NCI-H774 (cell line): ENCODE measurements at places on chromosomes 7 and 10.

DNA sequence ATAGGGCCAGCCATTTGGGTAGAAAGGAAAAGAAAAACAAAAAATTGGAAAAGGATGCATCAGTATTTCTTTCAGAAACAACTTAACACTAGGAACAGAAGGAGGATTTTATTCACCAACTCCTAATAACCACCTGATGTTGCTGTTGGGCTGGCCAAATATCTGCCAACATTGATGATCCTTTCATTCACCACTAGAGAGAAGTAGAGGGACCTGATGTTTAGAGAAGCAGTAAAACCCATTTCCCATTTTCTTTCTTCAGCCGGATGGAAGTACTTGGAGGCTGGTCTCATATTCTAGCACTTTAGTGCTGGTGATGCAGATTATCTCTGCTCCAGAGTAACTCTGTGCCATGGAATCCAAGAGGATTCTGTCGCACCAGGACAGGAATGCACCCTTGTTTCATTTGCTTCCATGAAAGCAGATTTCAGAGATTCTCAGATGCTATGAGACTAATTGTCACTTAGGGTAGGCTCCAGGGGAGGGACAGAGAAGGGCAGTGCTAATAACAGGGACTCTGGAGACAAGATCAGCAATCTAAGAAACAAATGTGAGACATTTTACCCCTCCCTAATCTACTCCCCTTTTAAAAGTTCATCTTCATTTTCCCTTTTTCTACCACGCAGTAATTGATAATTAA, 3.1 kb downstream of the KLLN start:
- no peak for DNase-seq

DNA sequence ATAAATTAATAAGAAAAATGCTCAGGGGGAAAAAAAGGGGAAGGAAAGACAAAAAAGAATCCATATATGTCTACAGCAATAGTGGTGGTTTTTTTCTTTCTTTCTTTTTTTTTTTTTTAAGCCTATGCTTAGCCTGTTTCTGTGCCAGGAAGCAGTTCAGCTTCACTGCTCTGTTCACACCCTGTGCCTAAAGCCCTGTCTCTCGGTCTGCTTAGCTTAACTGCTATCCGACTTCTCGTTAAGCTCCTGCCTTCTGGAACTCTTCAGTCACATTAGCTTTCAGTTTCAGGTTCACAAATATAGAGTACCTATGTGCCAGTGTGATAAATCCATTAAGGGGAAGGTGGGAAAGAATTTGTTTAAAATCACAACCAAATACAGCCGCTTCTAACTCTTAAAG, 26.5 kb upstream of the NRG3 start:
- no peak for DNase-seq

DNA sequence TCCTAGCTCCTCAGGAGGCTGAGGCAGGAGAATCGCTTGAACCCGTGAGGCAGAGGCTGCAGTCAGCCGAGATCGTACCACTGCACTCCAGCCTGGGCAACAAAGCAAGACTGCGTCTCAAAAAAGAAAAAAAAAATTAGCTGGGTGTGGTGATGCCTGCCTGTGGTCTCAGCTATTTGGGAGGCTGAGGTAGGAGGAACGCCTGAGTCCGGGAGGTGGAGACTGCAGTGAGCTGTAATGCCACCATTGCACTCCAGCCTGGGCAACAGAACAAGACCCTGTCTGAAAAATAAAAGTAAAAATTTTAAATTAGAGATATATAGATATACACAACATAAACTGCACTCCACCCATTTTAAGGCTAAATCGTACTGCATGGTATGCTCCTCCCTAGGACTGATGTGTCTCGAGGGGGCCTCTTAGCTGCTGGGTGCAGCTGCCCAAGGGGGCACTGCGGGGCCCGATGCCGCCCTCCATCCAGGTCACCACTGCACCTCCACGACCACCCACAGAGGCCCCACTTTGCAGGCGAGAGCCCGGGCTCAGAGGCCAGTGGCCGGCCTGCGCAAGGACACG, 40.9 kb upstream of the FOXK1 start:
- DNase-seq, result no peak

- DNase-seq, result peak; percentile 39
Observed at GRCh38 chr10:62050893-62051433, 149.5 kb downstream of the ARID5B start.

DNA sequence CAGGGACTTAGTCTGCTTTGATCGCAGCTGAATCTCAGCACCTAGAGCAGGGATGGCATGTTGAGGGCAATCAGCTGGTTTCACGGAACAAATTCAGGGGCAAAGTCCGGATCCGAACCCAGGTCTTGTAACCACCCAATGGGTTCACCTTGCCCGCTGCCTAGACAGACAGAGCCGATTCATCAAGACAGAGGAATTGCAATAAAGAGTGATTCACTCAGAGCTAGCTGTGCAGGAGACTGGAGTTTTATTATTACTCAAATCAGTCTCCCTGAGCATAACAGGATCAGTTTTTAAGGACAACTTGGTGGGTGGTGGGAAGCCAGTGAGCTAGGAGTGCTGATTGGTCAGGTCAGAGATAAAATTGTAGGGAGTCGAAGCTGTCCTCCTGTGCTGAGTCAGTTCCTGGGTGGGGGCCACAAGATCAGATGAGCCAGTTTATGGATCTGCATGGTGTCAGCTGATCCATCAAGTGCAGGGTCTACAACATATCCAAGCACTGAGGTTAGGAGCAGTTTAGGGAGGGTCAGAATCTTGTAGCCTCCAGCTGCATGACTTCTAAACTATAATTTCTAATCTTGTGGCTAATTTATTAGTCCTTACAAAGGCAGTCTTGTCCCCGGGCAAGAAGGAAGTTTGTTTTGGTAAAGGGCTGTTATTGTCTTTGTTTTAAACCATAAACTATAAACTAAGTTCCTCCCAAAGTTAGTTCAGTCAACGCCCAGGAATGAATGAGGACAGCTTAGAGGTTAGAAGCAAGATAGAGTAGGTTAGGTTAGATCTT, 43.5 kb upstream of the CHST3 start:
- no peak for DNase-seq

- DNase-seq, result no peak
Observed at GRCh38 chr7:71716690-71717089, 584.7 kb downstream of the GALNT17 start.

DNA sequence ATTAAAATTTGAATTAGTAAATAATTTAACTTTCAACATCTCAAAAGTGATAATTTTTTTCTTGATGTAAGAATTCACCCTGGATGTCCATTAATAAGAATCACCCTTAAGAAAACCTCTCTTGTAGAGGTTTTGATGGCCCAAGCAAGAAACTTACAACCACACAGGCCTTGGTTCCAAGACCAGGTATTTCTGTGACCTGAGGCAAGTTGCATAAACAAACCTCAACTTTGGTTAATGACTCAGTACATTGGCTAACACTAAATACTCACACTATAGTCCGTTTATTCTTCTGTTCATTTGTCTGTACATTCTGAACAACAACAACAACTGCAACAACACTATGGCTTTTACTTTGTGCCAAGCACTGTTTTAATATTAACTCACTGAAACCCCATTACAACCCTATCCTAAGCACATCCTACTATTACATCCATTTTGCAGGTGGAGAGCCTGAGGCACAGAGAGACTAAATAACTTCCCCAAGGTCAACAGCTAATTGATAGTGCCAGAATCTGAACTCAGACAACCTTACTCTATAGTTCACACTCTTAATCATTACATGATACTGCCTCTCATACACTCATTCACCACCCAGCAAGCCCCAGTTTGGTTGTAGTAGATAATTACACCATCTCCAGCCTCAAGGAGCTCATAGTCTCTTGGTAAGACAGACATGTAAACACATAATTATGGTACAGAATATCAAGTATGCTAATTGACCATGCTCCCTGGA, 6.6 kb downstream of the ANK3 start:
- DNase-seq, result no peak

GRCh38 chr7:45053941-45054340, 34.8 kb downstream of the NACAD start:
- no peak for DNase-seq

DNA sequence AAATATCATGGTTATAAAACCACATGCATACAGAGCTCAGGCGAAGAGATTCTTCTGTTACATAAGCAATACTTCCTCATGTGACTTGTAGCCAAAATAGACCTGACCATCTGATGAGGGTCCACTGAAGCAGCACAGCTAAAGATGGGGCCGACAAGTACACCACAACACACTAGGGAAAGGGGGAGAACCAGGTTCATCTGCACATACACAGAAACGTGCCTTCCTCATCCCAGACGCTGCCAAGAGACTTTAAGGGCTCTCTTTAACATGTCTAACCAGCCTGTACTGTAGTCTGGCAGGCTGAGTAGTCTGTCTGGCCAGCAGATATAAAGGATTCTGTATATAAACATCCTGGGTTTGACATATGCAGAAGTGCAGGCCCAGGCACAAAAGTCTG, 30.3 kb downstream of the ERCC6 start:
- no peak for DNase-seq

GRCh38 chr7:39949971-39950472, at the start of gene CDK13:
TSS of gene CDK13 (plus strand) at chr7:39950256. CDS start at chr7:39950642, 386 bp downstream.
- peak; percentile 69 for DNase-seq

DNA sequence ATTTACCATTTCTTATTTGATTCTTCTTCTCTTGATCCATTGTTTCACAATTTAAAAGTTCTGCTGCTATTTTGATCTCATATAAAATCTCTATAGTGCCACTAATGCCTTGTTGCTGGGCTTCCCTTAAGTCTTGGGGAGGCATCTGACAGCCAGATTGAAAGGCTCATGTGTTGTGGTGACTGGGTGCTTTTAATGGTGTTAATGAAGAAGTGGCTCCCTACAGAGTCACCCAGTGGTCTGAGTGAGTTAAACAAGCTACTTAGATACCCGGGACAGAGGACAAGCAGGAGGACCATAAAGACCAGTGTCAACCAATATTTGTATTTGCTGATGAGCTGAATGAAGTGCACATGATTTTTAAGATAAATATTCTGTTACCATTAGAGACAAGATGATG, 176.4 kb upstream of the HABP2 start:
- DNase-seq, result no peak

DNA sequence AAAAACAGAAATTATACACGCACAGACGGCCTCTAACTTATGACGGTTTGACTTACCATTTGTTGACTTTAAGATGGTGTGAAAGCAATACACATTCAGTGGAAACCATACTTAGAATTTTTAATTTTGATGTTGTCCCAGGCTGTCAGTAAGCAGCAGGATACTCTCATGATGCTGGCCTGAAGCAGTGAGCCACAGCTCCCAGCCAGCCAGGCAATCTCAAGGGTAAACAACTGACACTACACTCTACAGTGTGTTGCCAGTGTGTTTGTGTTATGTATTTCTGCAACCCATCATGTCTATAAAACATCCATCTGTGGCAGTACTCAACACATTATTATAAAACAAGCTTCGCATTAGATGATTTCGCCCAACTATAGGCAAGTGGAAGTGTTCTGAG, 747.5 kb downstream of the NRG3 start:
- DNase-seq, result no peak

DNA sequence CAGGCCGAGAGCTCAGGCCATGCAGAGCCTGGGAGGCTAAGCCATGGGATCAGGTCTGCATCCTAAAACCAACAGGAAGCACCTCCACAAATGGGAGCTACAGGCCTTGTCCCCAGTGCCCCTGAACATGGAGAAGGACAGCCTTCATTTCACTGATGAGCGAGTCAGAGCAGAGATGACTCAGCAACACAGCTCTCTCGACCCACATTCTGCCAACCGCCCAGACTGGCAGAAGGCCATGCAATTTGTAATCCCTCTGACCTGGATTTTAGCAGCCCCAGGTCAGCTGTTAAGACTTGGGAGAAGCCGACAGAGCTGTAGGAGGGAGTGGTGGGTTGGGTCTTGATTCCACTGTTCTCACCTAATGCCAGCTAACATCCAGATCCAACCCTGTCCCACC, 25.5 kb downstream of the VOPP1 start:
- DNase-seq, result peak; percentile 48

GRCh38 chr7:29843093-29843492, 36.8 kb downstream of the WIPF3 start:
- peak; percentile 37 for DNase-seq

DNA sequence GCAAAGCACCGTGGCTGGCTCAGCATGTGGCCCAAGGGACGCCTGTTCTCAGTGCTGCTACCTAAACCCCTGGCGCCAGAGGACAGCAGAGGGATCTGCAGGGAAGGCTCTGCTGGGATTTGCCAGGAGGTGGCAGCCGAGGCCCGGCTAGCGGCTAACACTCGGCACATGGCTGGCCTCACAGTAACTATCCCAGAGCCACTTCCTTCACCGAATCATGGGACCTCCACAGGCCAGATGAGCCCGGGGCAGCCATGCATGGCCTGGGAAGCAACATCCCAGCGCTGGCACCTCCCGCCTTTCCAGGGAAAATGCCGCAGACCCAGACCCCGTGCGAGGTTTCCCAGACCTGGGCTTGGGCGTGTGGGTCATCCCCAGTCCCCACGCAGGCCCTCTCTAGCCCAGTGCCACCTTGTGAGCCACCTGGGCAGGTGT, 36.4 kb downstream of the DPYSL4 start:
- DNase-seq, result no peak

- no peak for DNase-seq
Observed at GRCh38 chr7:86929293-86930109, 130.0 kb downstream of the ELAPOR2 start.

- no peak for DNase-seq
Observed at GRCh38 chr10:99660662-99661376, 1.5 kb downstream of the ENTPD7 start.

- no peak for DNase-seq
Observed at GRCh38 chr7:73659983-73660382, 7.6 kb upstream of the VPS37D start.

- DNase-seq, result no peak
Observed at GRCh38 chr7:72176875-72177274, 235.3 kb downstream of the CALN1 start.
